ENCODE measurements at places on chromosomes 2 and 18. TPM values are rescaled to one million over a fixed set of nuclear protein-coding genes. Genes with fewer than 3 reads are reported as not detected.
A peak's percentile ranks its signal among the peaks of the same experiment; 100 is the strongest.

- no peak for DNase-seq
These were observed 10.7 kb upstream of the CD226 start for GRCh38 chr18:69958422-69958821.

DNA sequence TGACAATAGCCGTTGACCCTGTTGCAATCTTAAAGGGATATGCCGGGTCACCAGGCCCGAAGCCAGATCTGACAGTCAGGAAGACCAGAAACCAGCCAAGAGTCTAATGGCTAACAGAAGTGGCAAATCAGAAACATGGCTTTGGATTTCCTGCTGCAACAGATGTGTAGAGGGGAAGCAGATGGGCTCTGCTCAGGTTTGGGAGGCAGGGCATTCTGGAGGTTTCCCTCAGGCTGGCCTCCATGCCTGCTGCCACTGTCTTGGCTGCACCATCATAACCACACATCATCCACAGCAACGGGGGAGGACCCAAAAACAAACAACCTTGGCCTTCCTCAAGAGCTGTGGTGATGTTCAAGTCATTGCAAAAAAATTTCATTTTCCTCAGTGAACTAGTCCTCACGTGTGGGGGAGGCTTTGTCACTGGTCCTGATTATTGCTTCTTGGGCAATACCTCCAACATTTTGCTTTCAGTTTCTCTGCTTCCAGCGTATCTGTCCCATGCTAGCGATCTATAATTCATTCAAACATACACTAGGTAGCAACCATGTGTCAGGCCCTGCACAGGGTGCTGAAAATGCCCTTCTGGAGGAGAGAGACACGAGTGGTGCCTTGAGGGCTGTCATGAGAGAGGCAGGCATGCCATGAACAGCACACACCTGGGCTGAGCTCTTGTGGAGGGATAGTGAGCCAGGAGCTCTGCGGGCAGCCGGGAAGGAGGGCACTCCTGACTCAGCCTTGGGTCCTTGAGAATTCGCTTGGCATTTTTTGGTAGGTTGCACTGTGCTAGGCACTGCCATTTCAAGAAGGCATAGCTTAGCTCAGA lies 48.2 kb upstream of the LGALSL start:
- peak; percentile 85 for DNase-seq

- DNase-seq = no peak
These were observed 120.1 kb upstream of the SLC39A10 start for GRCh38 chr2:195536906-195537305.

DNA sequence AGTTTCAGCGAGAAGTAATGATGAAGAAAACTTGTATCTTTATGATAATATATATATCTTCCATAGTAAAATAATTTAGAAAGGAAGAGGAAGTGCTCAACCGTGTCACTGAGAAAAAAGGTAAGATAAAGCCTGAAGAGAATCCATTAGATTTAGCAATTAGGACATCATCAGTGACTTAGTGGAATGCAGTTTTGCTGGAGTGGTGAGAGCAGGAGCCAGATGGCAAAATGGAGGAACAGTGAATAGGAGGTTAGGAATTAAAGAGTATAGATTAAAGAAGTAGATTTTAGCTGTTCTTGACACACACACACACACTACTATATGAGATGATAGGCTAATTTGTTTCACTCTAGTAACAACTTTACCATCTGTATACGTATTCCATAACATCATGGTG lies 157.1 kb upstream of the EPC2 start:
- DNase-seq = no peak

- no peak for DNase-seq
These were observed 9.6 kb downstream of the FBXO15 start for GRCh38 chr18:74137920-74138538.

DNA sequence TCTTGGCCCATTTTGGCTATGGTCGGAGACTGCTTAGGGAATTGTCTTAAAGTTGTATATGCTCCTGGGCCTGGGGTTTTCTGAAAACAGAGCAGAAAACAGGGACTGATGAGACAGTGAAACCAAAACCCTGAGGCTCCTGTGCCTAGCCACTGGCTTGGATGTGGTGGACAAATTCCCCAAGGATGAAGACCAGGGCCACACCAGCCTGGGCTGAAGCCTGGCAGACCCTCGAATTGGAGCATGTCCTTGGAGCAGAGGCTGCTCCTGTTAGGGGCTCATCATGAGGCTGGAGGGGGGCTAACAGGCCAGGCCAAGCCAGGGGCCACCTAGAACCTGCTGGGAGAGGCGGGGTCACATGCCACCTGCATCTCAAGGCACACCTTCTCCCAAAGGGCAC lies 68.1 kb downstream of the STPG4 start:
- DNase-seq = no peak

GRCh38 chr2:52386433-52387030 lies 1354.6 kb upstream of the NRXN1 start:
- no peak for DNase-seq

DNA sequence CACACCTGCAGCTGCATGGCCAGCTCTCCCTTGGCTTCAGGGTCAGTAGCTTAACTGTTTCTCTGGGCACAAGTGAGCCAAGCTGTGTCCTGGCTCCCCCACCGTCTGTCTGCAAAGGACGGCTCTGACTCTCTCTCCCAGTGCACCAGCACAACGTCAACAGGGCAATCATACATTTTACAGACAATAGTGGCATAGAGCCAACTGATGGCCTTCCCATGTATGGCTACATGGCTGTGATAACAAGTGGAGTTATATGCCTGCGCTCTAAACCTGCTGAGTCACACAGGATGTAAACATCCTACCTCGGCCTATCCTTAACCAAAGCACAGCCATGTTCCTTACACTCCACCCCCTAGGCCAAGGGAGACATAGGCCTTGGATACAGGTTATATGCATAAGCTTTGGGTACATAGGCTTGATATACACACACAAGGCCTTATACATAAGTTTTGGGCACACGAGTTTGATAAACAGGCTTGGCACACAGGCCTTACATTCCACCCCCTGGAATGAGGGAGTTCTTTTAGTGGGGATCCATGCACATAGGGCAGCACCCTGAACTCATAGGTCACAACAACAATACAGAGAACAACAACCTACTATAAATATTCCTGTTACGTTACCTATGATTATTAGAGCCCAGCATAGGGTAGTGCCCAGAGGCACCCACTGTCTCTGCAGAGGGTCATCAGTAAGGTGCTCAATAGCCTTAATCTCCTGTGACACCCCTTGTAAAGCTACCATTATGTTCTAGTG lies 17.7 kb downstream of the PHOSPHO2 start:
- no peak for DNase-seq

DNA sequence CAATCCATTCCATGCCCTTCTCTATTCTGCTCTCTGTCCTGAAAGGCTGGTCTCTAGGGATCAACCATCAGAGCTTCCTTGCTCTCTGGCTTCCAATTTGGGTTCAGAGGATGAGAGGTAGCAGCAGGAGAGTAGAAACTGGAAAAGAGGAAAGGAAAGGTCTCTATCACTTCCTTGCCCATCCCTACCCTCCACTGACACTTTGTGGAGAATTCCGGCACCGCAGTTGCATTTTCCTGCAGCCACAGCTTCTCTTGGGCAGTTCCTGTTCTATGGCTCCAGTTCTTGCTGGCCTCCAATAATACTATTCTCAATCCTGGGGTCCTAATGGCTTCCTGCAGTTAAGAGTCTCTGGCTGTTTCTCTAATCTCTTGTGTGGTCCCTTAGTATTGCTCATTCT lies 13.3 kb upstream of the IMPACT start:
- peak; percentile 32 for DNase-seq

Gene ZNF236
- 3.6 TPM for total RNA-seq

Gene IKZF2
- total RNA-seq = 8.3 TPM

Gene SCN7A
- not detected for total RNA-seq

Gene SIGLEC15
- 8.6 TPM for total RNA-seq

Gene LRRC30
- total RNA-seq = not detected

Measured in M059J (cell line).